SW 1271 (cell line): ENCODE measurements at places on chromosomes 16 and 17.
A peak's percentile ranks its signal among the peaks of the same experiment; 100 is the strongest.

DNA sequence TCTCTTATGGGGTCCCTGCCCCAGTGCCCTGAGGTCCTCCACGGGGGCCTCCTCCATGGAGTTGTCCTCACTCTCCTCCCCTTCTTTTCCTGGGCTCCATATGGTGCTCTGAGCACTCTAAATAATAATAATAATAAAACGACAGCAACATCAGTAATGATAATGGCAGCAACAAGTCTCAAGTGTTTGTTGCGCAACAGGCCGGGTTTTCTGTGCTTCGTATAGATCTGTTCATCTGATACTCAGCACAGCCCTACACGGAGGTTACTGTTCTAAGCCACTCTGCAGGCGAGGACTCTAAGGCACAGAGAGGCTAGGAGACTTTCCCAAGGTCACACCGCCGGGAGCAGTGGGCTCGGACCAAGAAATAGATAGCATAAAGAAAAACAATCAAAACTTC, 13.7 kb downstream of the CIBAR2 start:
- DNase-seq: no peak

- no peak for DNase-seq
These were observed 191.7 kb upstream of the RBFOX1 start for GRCh38 chr16:7140899-7141298.

DNA sequence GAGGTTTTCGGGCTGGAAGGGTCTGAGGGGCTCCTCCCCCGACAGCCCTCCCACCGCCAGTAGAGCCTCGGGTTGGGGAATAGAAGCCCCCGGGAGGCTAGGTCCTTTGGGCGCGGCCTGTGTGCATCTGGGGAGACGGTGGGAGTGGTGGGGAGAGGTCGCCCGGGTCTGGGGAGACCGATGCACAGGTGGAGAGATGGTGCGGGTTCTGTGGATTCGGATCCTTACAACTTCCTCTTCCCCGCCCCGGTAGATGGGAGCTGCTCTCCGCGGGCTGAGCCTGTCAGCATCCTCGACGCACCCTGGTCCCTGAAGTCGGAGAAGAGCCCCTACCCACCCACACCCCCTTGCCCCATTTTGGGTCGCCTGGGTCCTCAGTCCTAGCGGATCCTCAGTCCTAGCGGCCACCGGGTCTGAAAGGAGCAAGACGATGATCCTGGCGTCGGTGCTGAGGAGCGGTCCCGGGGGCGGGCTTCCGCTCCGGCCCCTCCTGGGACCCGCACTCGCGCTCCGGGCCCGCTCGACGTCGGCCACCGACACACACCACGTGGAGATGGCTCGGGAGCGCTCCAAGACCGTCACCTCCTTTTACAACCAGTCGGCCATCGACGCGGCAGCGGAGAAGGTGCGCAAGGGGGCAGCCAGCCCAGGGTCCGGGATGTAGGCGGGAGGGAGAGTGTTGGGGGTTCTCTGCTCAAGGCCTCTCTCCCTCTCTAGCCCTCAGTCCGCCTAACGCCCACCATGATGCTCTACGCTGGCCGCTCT, 790 bp downstream of the BCKDK start:
- DNase-seq: no peak

DNA sequence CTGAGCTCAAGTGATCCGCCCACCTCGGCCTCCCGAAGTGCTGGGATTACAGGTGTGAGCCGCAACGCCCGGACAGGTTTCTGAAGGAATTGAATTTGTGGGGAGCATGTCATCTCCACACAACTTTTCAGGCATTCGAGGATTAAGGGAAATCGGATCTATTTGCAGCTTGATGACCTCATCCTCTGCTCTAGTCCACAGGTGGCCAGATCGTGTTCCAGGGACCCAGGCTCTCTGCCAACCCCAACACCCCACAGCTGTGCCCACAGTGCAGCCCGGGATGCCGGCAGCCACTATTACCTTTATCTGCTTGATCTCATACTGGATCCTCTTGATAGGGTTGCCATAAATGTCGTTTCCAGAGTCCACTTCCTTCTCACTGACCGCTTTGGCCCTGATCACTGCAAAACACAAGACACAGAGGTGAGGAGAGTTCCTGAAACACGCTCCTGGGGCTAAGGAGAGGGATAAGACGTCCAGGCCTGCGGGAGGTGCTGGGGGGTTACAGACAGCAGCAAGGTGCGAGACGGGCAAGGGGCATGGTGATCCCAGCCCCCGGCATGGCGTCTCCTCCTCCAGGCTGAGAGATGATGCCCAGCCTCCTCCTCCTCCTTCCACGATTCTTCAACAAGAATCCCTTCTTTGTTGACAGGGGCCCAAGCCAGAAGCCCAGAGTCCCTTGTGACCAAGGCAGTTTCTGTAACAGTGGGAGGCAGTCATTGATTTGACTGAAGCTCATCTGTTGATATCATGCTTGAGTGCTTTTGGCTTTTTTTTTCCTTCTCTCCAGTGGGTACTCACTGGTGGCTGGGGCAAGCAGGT, 29.3 kb downstream of the CEP295NL start:
- DNase-seq: no peak

DNA sequence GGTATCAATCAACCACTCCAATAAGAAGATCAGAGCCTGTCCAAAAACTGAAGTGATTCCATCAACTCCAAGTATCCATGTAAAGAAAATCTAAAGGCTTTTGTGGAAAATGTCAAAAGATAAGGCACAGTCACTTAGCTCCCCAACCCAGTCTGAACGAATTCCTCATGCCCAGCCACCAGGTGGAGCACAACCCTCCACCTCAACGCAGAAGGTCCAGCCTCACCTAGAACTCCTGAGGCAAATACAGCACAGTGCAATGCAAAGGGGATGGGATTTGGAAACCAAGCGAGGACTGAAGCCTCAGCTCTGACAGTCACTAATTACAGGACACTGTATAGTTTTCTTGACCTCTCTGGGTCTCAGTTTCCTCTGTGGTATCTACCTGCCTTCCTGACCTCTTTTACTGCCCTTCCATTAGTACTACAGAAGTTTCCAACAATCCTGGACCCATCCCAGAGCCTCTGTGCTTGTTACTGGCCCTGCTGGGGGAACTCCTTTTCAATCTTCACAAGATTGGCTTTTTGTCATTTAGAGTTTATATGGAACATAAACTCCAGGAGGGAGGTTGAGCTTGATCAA, 2.0 kb downstream of the NCBP3 start:
- DNase-seq: no peak

DNA sequence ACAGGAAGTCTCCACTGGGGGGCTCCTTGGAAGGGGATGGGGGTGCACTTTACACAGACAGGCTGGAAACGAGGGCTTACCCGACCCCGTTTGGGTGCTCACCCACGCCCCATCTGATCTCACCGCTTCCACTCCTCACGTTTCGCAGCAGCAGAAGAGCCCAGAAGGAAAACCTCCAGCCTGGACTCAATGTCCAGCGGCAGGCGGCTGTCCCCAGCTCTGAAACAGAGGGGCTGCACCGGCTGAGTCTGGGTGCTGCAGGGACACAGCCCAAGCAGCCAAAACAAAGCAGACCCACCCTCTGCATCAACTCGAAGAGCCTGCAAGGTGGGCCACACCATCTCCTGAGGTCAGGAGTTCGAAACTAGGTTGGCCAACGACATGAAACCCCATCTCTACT, 3.9 kb downstream of the MEAK7 start:
- DNase-seq: no peak

DNA sequence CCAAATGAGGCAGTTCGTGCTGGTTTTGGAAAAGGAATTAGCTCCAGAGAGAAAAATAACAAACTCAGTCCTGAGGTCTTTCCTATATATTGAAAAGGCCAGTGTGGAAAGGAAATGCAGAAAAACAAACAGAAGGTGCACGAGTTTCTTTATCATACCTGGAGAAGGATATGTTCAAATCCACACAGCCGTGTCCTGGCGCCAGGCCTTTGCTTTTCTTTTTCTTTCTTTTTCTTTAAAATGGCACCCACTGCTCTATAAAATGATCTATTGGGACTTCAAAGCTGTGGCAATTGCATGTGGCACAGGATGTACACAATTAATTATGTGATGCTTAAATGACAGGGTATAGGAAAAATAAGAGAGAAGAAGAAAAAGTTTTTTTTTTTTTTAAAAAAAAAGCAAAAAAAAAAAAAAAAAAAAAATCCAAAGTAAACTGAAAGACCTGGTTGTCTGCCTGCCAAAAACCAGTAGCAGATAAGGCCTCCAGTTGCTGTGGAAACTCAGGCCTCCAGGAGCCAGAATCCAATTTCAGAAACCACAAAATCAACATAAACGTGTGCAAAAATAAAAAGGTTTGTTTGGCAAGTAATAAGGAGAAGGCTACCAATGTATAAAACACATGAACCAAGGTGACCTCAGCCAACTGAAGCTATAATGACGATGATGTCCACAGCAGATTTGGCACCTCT, 957.6 kb upstream of the SOX9 start:
- DNase-seq: no peak

DNA sequence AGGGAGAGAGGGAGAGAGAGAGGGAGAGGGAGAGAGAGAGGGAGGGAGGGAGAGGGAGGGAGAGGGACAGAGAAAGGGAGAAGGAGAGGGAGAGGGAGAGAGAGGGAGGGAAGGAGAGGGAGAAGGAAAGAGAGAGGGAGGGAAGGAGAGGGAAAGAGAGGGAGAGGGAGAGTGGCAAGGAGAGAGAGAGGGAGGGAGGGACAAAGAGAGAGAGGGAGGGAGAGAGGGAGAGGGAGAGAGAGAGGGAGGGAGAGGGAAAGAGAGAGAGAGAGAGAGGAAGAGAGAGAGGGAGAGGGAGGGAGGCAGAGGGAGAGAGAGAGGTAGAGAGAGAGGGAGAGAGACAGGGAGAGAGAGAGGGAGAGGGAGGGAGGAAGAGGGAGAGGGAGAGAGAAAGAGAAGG, 73.5 kb downstream of the AXIN2 start:
- DNase-seq: no peak

DNA sequence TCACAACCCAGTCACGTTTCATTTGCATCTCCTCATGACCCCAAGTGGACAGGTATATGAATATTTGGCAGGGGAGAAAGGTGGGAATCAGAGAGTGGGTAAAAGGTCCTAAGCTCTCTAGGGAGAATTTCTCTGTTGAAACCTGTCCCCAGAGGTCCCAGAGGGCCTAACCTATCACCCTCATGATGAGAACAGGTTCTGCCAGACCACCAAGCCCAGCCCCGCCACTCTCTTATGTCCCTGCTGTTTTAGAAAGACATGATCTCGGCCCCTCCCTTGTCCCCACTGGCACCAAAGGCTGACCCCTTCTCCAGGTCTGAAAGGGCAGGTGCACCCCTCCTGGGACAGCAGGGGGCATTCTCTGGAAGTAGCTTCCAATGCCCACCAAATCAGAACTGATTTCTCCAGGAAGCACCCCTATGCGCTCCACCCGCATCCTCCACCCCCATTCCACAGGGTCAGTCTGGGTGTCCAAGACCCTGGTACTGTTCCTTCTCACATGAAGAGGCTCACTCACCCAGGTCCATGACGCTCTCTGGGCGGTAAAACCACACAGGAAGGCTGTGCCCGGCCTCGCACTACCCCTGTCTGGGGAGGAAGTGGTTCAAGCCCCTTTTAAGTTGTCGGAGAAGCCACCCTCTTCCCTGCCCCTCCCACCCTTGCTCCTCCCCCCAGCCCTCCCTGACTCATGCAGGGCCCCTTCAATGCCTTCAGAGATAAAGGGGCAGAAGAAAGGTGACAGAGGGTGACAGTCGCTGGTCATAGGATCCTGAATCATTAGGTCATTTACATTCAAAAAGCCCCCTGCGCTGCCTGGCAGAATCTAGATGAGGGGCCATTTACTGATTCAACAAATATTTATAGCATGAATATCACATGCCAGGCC, at the start of gene CCR7:
Gene CCR7 (minus strand): TSS at position 590 of the 886 bp plus-strand sequence. CDS start 63 bp downstream, at position 527.
- no peak for DNase-seq

- no peak for DNase-seq
These were observed 609 bp upstream of the ZNF750 start for GRCh38 chr17:82840431-82840831.

DNA sequence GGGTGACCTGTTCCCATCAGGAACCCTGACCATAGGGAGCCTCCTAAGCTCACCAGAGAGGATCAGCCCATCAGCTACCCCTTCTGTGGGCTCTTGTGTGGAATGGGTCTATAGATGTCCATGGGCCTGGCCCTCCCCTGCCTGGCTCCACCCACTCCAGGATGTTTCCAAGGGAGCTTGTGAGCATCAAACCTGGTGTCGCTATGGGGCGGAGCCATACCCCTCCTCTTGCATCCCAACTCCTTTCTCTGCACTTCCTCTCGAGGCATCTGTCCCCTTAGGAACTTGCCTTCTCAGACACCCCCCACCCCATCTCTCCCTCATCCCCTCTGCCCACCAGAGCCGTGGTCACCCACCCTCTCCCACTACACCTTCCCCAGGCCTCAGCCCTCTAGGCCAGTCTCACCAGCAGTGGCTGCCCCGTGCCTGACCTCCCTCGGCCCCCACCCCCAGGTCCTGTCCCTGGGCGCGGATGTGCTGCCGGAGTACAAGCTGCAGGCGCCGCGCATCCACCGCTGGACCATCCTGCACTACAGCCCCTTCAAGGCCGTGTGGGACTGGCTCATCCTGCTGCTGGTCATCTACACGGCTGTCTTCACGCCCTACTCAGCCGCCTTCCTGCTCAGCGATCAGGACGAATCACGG, 10.4 kb downstream of the KCNH6 start:
- DNase-seq: no peak

GRCh38 chr17:45160447-45161287, 1.0 kb upstream of the HEXIM2 start:
- DNase-seq: peak; percentile 55

GRCh38 chr17:75632863-75633485, at the start of gene SMIM5:
Gene SMIM5 (plus strand): TSS chr17:75633434. CDS start chr17:75640202, 6,768 bp downstream.
- peak; percentile 29 for DNase-seq

DNA sequence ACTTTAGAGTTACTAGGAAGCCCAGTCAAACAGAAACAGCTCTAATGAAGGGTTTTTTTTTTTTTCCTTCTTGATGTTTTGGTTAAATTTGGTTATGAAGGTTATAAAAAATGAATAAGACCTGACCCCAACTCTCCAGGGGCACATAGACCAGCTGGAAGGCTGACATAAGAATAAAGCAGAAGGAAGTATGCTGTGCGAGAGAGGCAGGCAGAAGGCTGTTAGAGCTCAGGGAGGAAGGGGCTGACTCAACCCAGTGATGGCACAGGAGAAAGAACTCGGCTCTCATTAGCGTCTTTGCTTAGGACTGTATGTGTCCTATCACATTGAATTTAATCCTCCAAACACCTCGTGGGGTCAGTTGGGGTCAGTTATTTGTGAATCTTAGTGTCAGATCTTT, 474.6 kb downstream of the PMP22 start:
- no peak for DNase-seq

DNA sequence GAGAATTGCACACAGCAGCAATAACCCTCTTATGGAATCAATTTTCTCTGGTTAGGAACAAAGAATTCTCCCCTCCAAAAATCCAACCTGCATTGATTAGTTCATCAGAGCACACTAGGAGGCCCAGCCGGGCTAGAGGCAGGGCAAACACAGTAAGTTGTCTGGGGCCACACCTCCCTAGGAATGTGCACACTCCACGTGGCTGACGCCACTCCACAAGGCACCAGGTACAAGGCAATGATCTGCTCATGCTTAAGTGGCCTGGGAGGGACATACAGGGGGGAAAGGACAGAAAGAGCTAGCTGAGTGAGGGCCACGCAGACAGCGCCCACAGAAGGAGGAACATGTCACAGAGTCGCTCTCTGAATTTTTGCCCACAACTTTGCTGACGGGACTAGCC, 107.6 kb downstream of the SLC39A11 start:
- no peak for DNase-seq
